ENCODE measurements at places on chromosomes 6 and 20.

DNA sequence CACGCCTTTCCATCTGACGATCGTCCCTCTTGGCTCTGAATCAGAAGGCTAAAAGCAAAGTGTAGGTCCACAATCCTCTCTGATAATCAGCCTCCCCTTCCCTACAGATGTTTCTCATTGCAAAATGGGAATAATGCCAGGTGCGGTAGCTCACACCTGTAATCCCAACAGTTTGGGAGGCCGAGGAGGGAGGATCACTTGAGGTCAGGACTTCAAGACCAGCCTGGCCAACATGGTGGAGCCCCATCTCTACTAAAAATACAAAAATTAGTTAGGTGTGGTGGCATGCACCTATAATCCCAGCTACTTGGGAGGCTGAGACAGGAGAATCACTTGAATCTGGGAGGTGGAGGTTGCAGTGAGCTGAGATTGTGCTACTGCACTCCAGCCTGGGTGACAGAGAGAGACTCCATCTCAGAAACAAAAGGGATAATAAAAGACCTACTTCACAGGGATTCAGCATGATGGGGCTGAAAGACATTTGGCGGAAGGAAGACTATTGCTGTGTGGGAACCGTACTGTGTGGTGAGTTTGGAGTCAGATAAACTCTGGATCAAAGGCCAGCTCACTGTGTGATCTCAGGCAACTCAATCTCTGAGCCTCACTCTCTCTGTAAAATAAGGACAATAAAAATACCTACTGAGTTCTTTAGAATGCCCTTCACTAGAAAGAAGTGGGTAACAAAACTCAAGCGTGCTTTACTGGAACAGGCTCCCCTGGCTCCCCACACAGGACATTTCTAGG, 15.9 kb upstream of the SLC9A8 start:
- DNase-seq, result no peak

- no peak for DNase-seq
Measured at GRCh38 chr6:159989492-159990480, 20.9 kb downstream of the IGF2R start.

DNA sequence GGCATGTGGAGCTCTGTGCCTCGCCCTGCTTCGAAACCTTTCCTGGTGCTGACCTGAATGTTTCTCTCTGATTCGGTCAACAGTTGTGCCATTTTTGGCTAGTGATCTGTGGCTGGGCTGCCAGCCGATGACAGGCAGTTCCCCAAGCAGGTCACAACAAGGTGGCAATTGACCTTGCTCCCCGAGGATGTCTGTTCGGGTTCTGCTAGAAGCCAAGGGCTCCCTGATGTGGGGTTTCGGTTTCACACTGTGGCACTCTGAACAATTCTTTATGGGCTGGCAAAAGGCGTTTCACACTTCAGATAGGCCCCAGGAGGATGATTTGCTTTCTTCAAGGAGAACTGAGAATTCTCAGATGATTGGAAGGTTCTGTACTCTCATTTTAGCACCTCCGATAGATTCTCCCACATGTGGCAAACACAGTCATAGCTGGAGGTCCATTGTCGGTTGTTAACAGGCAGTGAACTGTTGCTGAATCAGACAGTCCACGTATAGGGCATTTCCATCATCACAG, 135.6 kb downstream of the SLC24A3 start:
- no peak for DNase-seq

DNA sequence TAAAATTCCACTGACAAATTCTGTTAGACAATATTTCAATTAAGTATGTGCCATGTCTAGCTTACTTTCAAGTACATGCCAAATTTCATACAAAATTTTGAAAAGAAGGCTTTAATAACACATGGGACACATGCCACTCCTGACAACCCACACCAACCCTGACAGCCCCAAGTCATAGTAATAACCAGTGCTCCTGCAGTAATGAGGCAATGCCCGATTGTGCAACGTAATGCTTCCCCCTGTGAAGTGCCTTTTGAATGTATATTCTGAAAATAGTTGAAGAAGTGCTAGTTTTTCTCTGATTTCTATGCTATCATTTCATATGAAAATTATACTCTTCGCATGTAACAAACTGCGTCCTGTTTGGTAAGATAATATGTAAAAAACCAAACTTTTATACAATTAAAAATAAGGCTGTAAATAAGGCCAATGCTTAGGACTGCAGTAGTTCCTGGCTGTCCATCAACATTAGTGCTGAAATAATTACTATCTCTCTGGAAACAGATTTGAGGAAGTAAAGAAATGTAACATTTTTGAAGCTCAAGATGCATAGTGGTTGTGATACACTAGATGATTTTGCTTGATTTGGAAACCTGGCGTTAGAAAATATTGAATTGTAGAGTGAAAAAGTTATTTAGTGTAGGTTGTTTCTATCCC, 125.8 kb upstream of the BCLAF1 start:
- no peak for DNase-seq

DNA sequence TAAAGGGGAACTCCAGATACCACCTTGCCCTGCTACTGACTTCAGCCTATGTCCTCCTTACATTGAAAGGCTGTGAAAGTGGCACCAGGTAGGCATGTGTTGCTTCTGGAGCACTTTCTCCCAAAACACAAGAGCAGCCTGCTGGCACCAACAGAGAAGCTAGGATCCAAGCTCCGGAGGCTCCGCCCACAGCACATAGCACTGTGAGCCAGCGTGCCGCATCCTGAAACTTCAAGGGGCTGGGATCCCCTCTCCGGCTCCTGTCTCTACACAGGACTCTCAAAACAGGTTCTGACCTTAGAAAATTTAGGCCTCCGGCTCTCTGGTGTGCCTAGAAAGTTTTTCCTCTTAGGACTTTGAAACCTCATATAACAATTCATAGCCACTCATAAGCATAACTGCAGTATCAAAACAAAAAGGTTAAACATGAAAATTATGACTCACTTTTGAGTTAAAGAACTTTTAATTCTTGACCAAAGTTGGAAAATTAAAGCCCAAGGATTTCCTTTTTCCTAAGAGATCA, 41.1 kb downstream of the EZR start:
- DNase-seq, result no peak

GRCh38 chr6:16850681-16851026, 89.4 kb upstream of the ATXN1 start:
- no peak for DNase-seq

DNA sequence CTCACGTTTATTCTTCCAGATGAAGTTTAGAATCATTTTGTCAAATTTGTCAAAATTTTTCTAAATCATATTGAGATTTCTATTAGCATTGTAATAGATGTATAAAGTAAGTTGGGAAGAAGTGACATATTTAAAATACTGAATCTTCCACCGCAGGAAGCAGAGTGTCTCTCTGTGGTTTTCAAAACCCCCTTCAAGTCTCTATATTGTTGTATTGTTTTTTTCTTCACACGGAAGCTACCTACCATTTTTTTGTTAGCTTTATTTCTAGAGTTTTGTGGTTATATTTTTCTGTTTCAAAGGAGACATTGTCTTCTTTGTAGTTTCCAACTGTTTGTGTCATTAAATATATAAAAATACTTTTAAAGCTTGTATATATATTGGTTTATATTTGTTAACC, 188.6 kb downstream of the ZDHHC14 start:
- no peak for DNase-seq

DNA sequence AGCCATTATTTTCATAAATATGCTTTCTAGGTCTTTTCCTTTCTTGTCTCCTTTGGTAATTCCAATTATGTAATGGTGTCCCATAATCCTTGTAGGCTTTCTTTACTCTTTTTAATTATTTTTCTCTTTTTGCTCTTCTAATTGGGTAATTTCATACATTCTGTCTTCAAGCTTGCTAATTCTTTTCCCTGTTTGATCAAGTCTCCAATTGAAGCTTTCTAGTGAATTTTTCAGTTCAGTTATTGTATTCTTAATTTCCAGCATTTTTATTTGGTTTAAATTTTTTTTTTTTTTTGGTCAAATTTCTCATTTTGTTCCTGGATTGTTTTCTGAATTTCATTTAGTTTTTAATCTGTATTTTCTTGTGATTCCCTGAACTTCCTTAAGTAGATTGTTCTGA, 74.9 kb upstream of the UST start:
- DNase-seq, result no peak

- DNase-seq, result no peak
Measured at GRCh38 chr6:149904661-149905370, 6.9 kb upstream of the RAET1E start.

- peak; percentile 52 for DNase-seq
Measured at GRCh38 chr6:13303668-13304017, 24.7 kb downstream of the TBC1D7 start.

DNA sequence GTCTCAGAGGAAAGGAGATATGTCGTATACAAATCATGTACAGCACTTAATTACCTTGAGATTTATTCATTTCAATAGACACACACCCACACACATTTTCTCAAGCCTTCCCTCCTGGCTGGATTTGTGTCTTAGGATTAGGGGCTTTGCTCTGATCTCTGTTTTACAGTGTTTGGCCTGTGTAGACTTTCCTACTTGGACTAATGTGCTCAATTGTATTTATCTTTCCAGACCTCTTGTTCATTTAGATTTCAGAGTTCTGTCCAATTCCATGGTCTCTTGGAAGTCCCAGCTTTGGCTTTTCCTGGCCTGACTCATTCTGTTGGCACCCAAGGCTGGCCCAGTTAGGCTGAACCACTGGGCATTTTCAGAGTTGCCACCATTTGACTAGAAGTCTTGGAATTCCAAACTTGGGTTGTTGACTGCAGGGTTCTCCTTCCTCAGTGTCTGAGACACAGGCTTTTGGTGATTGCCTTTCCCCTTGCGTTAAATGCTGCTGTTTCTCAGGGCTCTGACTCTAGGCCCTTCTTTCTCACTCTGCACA, 8.9 kb upstream of the RFPL4B start:
- no peak for DNase-seq

DNA sequence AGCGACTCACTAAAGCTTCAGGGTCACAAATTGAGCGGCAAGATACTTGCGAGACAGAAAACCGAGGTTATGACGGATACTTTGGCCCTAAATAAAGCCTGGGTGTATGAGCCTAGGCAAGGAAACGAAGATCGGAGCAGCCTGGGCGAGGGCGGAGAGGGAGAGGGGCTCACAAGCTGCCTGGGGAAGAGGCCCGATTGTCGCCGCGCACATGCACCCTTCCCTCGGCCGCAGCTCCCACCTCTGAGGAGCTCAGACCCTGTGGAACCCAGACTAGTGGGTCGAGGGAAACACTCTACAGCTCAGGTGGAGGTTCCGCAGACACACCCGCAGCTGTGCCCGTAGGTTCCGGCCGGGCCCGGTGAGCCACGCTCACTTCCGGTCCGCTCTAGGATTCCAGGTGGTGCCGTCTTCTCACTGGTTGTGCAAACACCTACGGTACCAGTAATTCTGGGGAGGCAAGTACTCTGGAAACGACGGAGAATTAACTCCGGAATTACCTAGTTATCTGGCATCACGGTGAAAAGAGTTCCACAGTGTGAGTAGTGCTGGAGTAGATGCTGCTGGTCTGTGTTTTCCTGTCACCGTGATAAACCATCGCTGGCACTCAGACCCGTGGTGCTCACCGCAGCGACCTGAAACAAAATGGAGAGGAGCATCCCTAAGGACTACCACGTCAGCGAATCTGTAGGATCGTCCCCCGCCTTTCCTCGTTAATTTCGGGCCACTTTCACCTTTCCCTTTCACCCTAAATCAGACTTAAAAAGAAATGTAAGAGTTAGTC, 61.5 kb downstream of the GPX5 start:
- DNase-seq, result no peak

- DNase-seq, result peak; percentile 37
Measured at GRCh38 chr6:80338201-80338836, 231.8 kb downstream of the BCKDHB start.
